Urothelium cell line (cell line): ENCODE measurements at places on chromosomes 3 and 15.

GRCh38 chr3:193977622-193978021 is 158.3 kb upstream of the HES1 start:
- DNase-seq: no peak

DNA sequence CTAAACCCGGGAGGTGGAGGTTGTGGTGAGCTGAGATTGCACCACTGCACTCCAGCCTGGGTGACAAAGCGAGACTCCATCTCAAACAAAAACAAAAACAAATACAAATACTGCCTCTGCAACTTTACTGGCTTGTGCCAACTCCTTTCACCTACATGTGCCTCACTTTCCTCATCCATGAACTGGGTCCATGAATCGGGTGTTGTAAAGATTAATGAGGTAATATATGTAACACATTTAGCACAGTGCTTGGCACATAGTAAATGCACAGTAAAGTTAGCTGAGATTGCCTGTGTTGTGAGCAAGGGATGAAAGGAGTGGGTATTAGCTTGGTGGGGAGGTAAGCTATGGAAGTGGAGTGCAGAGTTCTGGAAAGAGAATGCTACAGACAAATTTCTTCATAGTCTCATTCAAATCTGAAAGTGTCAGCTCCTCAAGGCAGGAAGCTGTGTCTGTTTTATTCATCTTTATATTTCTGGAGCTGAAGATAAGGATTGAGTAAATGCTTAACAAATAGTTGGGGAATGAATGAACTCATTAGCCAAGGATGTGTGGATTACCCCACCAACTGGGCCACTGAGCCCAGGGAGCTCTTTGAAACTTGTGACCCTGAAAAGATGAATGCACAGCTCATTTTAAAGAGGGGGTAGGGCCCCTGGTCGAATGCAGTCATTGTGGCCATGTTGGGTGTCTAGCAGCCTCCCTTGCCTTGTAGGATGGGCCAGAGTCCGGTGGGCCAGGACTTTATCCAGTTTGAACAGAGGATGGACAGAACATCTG is 7.7 kb upstream of the CDCP1 start:
- no peak for DNase-seq

DNA sequence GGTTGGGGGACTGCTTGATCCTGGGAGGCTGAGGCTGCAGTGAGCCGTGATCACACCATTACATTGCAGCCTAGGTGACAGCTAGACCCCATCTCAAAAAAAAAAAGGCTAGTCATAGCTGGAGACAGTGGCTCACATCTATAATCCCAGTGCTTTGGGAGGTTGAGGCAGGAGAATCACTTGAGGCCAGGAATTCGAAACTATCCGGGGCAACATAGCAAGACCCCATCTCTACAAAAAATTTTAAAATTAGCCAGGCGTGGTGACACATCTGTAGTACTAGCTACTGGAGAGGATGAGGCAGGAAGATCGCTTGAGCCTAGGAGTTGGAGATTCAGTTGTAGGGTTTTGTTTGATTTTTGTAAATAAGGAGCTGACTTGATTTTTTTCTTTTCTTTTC is 45.6 kb downstream of the KNL1 start:
- no peak for DNase-seq

- DNase-seq: no peak
These were observed 113.3 kb upstream of the MBNL1 start for GRCh38 chr3:152155246-152156020.

DNA sequence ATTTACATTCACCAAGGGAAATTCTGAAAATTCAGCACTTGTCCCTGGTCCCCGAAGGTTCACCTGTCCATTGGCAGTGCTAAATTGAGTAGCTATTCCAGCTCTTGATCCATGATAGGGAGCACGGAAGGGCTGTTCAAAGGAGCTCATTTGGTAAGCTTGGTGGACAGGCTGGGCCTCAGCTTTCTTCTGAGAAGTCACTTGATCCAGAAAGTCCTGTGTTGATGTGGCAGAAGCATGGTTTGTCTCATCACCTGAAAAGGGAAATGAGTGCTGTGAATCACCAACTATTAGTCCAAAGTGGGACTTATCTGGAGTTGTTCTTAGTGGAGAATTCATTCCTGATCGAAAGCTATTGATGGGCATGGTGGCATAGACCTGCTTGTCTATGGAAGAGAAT is 19.9 kb upstream of the SLC12A8 start:
- DNase-seq: no peak
